ENCODE measurements at places on chromosomes 2 and 18.

DNA sequence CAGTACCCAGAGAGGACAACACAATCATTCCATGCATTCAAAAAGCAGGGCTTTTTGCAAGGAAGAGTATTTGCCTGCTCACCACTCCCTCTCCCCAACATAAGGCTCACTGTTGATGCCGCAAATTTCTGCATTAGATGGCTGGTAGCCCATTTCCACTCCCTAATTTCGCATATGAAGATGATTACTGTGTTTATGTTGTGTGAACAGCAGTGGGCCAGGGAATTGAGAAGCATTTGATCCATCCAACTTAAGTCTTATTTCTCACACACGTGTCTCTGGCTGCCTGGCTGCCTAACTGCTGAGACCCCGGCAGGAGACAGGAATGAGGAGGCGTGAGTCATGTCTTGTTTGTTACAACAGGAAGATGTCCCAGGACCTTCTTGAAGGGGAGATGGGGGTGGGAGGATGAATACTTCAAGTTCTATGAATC is 294.1 kb downstream of the ALK start:
- DNase-seq: no peak

DNA sequence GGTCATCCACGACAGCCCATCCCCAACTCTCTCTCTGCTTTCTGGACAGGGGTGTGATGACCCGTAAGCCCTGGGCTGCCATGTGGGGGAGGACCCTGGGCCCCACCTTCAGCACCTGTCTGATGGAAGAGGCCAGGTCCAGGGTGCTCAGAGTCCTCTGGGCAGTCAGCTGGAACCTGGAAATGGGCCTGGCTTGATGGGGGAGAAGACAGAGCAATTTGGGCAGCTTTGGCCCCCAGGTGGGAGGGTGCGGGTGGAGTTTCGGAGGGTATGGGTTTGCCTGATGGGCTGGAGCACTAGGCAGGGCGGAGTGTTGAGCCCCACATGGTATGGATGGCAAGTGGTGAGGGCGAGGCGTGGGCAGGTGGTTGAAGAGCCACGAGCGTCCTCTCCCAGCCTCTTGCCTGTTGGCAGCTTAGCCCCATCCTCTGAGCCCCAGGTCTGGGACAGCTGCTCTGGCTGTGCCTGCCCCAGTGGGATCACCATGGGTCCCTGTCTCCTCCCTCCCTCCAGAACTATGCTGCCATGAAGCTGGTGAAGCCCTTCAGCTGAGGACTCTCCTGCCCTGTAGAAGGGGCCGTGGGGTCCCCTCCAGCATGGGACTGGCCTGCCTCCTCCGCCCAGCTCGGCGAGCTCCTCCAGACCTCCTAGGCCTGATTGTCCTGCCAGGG is 232.7 kb downstream of the DYSF start:
- no peak for DNase-seq

- no peak for DNase-seq
Measured at GRCh38 chr18:58288921-58289797, 245.1 kb downstream of the NEDD4L start.

DNA sequence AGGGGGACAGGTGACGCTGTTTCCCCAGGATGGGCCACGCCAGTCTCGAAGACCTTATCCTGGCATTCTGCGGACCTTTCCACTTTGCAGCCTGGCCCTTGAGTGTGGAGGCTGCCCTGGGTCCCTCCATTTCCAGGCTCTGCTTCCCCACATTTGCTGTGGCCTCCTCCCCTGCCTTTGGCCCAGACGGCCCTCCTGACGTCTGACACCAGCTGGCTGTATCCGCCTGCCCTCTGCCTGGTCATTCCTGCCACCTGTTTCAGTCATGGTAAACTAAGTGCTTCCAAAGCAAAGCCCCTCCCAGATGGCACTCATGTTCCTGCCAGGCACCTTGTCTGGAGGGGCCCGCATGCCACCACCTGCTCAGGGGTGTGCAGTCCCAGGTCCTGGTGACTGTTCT is 95.1 kb downstream of the ASB1 start:
- no peak for DNase-seq

DNA sequence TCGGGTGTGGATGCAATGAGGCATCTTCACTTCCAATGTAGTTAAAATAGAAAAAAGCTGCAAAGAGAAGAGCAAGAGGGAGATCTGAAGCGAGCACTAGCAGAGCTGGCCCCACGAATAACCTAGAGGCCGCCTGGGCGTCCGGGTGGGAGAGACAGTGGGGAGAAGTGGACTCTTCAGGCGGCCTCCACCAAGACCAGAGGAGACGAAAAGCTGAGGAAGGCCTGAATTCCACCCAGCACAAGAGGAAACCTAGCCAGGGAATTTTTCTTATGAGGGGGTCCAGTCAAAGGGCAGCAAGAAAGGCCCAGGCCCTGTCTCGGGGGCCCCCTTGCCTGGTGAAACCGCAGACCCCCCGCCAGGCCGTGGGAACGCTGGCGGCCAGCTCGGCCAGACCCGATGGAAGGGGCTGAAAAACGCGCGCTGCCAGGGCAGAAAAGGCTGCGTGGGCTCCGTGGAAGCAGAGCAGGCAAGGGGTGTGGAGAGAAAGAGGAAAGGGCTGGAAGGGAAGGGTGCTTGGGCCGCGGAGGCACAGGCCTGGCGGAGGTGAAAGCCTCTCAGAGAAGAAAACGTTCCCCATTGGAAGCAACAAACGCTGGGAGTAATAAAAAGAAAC is 69.2 kb downstream of the KCTD1 start:
- DNase-seq: no peak

DNA sequence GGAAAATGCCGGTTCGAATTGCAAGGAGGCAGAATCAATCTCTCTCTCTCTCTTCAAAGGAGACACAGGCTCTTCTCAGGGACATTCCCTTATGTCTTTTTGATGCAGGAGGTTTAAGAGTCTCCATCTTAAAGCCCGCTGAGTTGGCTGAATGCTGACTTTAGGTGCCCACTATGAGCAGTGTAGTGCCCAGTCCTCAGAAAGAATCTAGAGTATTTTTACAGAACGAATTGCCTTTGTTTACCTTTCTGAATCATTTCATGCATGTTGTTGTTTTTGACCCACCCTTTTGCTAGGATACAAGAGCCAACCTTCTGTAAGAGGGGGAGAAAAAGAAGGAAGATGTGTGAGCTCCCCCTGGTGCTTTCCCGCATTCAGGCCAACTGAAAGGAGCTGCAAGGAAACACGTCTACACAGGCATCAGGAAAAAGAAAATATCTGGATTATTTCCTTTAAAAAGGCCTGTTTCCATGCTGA is 193.5 kb upstream of the TCF4 start:
- DNase-seq: peak; percentile 31

DNA sequence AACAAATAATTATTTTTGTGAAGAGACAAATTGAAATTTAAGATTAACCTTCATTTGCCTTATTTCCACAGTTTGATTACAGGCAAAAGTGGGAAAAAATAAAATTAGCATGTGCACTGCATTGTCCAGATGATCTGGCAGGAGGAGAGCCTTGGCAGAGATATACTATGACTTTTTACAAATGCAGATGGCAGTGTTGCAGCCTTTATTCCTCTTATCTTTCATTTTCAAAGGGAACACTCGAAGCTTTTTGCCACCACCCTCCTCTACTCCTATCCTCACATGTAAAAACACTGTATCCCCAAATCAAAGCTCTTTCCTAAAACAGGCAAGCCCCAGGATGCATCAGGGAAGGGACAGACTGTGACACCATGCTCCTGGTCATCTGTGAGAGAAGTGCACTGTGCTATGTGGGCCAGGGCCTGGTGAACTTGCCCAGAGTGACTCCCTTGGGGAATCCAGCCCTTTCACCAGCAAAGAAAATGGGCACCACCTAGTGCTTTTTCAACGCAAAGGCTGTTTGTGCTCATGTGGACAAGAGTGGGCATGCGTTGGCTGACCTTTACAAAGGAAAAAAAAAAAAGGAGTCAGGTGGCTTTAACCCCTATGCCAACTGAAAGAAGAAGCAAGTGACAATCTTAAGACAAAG is 74.7 kb upstream of the ETAA1 start:
- no peak for DNase-seq
